ENCODE measurements at places on chromosomes 6 and 20.

DNA sequence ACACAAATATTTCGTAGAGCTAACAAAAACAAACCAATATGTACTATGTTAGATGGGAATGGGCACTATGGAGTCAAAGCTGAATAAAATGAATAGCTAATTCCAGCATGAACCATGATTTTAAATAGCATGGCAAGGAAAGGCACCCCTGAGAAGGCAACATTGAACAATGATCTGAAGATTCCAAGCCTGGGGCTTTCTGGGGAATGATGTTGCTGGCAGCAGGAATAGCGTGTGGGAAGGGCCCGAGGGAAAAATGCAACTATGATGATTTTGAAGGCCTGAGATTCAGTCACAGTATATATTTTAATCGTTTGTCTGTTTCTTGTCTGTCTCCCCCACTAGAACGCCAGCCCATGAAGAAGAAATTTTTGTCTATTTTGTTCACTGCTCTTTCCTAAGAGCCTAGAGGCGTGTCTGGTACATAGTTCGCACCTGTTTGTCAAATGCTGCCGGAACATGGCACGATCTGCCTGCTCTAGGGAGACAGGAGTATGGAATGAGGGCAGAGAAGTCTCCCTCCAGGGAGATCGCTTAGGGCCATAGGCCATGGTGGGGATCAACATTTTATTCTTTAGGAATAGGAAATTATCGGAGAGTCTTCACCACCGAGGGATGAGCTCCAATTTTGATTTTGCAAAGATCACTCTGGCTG is 84.8 kb upstream of the EYA2 start:
- no peak for DNase-seq

DNA sequence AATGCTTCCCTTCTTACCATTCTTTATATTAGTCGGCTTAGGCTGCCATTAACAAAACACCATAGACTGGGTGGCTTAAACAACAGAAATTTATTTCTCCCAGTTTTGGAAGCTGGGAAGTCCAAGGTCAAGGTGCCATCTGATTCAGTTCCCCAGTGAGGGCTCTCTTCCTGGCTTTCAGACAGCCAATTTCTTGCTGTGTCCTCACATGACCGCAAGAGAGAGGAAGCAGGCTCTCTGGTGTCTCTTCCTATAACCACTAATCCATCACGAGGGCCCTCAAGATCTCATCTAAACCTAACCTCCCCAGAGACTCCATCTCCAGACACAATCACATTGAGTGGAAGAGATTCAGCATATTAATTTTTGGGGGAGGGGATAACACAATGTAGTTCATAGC is 193.0 kb upstream of the SGK1 start:
- no peak for DNase-seq

- no peak for DNase-seq
These were observed 29.1 kb downstream of the OPN5 start for GRCh38 chr6:47810885-47811284.

DNA sequence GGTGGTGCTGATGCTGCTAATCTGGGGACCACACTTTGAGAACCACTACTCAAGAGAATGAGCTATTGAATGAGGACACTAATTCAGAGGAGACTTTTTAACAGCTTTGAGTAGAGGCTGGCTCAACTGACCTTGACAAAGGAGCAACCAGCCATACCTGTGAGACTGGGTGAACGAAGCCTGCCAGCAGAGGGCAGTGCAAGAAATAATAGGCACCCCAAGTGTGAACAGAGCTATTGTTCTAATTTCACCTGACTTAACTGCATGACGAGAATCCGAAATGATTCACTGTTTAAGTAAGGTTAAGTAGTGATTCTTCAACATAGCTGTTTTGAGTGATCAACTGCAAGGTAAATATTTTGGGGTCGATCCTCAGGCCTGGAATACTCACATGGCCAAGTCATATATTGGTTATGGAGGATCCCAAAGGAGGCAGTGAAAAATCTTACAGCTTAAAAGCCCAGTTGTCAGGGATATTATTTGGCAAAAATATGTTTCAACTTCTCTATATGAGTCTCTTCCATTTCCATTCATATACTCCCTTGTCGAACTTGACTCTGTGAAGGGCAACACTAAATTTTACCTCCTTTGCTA is 550.5 kb upstream of the MARCKS start:
- DNase-seq = peak; percentile 31

DNA sequence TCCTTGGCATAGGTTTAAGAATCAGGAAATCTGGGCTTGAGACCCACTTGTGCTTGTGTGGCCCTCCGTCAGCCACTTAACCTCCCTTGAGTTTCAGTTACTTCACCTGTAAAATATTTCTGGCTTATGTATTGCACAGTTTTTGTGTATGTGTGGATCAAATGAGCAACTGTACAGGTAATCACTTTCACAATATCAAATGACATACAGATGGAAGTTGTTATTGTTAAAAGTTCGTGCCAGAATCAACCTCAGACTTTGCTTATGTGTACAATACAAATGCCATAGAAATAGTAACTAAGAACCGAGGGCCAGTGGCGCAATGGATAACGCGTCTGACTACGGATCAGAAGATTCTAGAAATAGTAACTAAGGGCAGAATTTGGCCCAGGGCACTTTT is 65.6 kb upstream of the KIF13A start:
- no peak for DNase-seq

- DNase-seq = no peak
These were observed 15.2 kb downstream of the DEF6 start for GRCh38 chr6:35312807-35313206.

DNA sequence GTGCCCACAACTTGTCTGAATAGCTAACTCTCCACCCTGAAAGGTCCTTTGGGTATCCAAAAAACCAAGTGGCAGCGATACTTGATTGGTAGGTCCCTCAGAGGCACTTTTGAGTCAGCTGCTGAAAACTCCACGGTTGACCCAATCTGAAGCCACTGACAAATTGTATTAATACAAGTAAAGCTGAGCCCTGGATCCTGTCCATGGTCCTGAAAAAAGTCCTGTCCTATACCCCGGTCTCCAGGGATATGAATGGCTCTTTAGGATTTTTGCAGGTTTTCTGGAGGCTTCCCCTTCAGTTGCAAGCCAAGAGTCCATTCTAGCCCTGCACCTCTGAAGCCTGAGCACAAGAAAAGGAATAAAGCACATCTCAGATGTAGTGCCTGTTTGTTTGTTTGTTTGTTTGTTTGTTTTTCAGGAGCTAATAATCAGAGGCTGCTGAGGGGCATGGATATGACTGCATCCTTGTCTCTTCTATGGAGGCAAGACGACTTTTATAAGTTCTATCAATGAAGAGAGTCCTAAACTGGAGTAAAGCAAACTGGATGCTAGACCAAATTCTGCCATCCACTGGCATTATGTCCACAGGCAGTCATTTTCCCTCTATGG is 1.7 kb upstream of the SLC12A5 start:
- DNase-seq = peak; percentile 46

GRCh38 chr6:134097114-134097707 is 44.8 kb upstream of the SLC2A12 start:
- DNase-seq = peak; percentile 72

DNA sequence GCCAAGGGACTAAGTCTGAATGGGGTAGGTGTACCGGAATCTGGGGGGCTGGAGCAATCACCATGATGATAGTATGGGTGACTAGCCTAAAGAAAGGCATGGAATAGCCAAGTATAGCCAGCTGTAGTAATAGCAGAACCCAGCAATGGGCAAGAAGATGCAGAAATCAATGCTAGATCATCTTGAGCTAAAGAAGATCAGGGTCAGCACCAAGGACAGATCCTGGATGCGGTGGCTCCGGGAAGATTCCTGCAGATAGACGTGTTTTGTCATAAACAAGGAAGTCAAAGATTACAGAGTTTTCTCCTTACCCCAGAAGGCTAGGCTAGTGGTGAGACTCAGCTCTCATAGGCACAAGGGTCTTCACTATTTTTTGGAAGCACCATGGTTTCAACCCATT is 561.6 kb upstream of the CHD6 start:
- no peak for DNase-seq

GRCh38 chr20:41462372-41463161 is 95.9 kb upstream of the EMILIN3 start:
- DNase-seq = no peak

DNA sequence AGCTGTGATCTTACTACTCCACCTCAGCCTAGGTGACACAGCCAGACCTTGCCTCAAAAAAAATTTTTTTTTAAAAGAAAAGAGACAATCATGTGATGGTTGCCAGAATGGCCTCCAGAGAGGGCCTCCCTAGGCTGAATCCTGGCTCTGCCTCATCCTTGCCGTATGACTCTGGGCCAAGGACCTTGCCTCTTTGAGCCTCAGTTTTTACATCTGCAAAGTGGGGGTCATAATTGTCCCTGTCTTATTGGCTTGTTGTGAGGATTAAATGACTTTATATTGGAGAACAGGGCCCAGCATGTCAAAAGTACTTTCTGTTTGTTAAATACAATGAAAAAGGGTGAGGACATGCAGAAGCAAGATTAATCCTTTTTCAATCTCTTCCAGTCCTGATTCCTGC is 14.4 kb downstream of the SRXN1 start:
- DNase-seq = no peak

GRCh38 chr6:130923350-130923749 is 96.1 kb downstream of the SMLR1 start:
- DNase-seq = no peak

DNA sequence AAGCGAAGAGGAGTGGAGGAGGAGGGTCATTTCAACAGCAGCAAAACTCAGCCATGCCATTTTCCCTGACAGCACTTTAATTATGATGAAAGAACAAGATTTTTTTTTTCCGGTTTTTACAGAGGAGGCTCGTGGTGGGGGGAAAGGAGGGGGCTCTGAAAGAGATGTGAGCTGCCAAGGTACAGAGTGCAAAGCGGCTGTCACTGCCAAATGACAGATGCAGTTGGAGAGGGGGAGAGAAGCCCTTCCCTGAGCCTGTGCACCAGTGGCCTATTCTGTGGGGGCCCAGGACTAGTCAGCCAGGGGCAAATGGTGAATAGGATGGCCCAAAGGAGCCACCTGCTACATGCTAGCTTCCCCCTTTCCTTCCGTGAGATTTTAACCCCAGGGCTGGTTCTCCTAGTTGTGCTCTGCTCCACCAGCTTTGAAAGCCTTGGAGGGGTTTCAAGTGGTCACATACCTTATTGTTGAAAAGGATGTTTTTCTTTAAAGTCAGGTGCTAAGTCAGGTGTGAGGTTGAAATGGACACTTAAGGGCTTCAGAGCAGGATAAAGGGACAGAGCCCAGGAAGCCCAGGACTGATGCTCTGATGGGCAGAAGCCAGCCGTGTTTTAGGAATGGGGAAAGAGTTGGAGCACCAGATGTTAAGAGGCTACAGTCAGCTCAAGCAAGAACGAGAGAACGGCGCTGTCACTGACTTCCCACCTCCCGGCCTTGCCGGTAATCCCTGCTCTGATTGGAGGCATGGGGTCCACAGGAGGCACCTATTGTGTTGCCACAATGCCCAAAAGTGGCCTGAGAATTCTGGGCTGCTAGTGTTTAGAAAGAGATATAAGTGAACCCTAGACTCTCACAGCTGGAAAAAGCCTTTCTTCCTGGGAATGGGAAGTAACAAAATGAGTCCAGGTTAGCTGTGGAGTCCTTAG is 24.8 kb downstream of the GNAS start:
- DNase-seq = no peak

- DNase-seq = peak; percentile 19
These were observed 24.7 kb upstream of the PYGB start for GRCh38 chr20:25223179-25223661.

- no peak for DNase-seq
These were observed 21.8 kb downstream of the CDC5L start for GRCh38 chr6:44409207-44409794.

DNA sequence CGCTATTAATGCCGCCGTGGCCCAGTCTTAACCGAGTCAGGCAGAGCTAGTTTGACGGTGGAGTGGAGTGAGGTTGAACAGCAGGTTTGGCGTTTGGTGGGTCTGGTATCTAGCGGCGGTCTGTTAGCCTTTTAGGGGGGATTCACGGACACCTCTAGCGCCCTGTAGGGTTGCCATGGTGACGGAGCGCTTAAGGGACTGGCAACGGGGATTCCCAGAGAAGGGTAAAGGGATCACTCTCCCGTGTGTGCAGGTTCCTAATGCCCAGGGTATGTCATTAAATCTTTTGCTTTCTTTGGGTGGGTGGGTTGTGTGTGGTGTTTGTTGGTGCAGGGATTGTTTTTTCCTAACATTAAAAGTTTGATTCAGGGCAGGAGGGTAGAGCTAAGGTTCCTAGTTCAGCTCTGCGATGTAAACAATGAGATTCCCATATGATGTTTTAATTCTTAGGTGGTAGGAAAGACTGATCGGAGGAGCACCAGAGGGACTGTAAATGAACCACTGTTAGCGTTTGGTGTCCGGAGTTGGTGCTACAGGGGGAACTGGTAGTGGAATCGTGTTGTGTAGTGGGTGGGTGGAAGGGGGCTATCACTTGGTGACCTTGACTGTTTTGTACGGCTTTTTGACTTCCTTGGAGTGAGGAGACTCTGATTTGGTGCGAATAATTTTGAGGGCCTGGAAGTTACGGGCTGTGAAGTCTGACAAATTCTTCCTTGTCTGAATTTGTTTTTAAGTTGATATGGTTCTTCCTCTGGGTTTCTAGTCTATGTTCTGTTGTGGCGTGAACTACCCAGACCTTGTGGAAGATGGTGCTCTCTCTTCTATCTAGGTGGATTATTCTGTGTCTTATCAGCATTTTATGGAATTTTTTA is 5.0 kb downstream of the BRD2 start:
- DNase-seq = peak; percentile 52

DNA sequence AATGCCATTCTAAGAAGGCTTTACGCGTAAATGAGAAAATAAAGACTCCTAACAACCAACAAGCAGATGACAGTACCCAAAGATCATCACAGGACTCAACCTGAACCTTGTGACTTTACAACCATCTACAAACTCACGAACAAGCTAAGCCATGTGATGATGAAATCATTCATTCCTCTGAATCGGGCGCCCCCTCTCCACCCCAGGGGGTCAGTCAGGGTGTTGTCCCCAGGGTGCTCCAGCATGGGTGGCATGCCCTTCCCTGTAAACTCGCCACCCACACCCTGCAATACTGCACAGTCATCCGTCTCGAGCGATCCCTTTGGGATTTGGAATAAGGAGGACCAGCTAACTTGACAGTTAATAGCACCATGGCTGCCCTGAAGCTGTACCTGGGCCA is 12.6 kb downstream of the SERPINB6 start:
- DNase-seq = no peak

- no peak for DNase-seq
These were observed 21.7 kb downstream of the YTHDF1 start for GRCh38 chr20:63194007-63194796.

GRCh38 chr6:31829633-31830283 is 2.2 kb downstream of the HSPA1B start:
- DNase-seq = no peak

DNA sequence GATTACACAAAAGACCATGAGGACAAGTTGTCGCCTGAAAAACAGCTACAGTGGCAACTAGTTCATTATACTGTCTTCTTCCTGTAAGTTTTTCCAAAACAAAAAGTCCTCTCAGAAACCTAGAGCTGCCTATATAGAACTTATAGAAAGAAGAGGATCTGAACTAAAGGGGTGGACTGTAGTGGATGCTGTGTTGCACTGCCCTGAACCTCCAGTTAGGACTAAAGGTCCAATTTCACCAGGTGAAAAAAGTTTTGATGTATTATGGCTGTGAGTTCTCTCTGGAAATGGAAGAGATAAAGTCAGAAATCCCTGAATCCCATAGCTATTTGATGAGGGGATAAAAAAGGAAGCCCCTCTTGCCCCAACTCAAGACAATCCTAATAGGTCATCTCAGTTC is 56.6 kb upstream of the TSHZ2 start:
- no peak for DNase-seq

- no peak for DNase-seq
These were observed 20.7 kb upstream of the ZNF76 start for GRCh38 chr6:35238843-35239289.

GRCh38 chr6:154752022-154752421 is 18.8 kb downstream of the SCAF8 start:
- DNase-seq = no peak

GRCh38 chr20:36883977-36884535 is 8.1 kb downstream of the TLDC2 start:
- no peak for DNase-seq
